Activated CD8-positive, alpha-beta T cell treated with anti-CD3 and anti-CD28 coated beads, Interleukin-2, amount 10 ng/mL, durations not matched to agents 7 days and 5 days (primary cell): ENCODE measurements at places on chromosomes 2 and 18.

- no peaks in the 10 kb centered on the region for H3K36me3 ChIP-seq
- H3K27ac ChIP-seq, result no peak overlapping the region
- H3K4me1 ChIP-seq, result no peaks in the 10 kb centered on the region
- no peak for DNase-seq
Observed at GRCh38 chr18:6593142-6593885, 136.2 kb upstream of the ARHGAP28 start.

GRCh38 chr2:189348369-189348768 is 92.9 kb upstream of the WDR75 start:
- H3K27me3 ChIP-seq, result no peaks in the 10 kb centered on the region
- H3K4me1 ChIP-seq, result peaks cover 20% of the 10 kb centered on the region
- H3K36me3 ChIP-seq, result peaks cover 4% of the 10 kb centered on the region
- DNase-seq, result no peak

GRCh38 chr2:187851955-187852561 is 297.8 kb upstream of the TFPI start:
- no peak overlapping the region for H3K4me3 ChIP-seq
- H3K27ac ChIP-seq, result no peak overlapping the region
- no peaks in the 10 kb centered on the region for H3K27me3 ChIP-seq
- H3K4me1 ChIP-seq, result no peaks in the 10 kb centered on the region

- H3K4me1 ChIP-seq, result no peaks in the 10 kb centered on the region
- no peaks in the 10 kb centered on the region for H3K36me3 ChIP-seq
- no peak overlapping the region for H3K4me3 ChIP-seq
- H3K27me3 ChIP-seq, result no peaks in the 10 kb centered on the region
- no peak overlapping the region for H3K27ac ChIP-seq
Observed at GRCh38 chr2:4656326-4656725, 953.0 kb downstream of the DCDC2C start.

DNA sequence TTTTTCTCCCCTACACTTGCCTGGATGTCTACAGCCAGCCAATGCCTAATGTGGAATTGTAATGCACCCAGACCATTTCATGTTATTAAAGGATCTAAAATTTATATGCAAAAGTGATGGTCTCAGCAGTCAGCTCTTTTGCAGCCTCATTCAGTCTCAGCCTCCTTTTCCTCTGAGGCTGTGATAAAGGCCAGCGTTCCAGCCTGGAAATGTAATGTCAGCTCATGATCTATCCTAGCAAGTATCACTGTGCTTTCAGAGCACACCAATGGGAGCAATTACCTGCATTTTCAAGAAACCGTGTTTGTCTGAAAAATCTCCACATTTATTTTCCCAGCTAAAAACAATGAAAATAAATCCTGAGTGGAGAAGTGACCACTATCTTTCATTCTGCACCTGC is 274.6 kb downstream of the CDH20 start:
- H3K4me3 ChIP-seq, result no peak overlapping the region
- H3K27ac ChIP-seq, result no peak overlapping the region
- no peaks in the 10 kb centered on the region for H3K36me3 ChIP-seq
- no peak for DNase-seq
- peaks cover 32% of the 10 kb centered on the region for H3K27me3 ChIP-seq
